CD4-positive, alpha-beta T cell (primary cell): ENCODE measurements at places on chromosomes 7 and 10.

- no peaks in the 10 kb centered on the region for H3K4me1 ChIP-seq
- no peaks in the 10 kb centered on the region for H3K27me3 ChIP-seq
- DNase-seq, result no peak
- no peaks in the 10 kb centered on the region for H3K36me3 ChIP-seq
- H3K4me3 ChIP-seq, result no peak overlapping the region
- H3K27ac ChIP-seq, result no peak overlapping the region
These were observed 54.1 kb downstream of the FAM171A1 start for GRCh38 chr10:15316871-15317464.

- H3K27ac ChIP-seq, result no peak overlapping the region
- no peaks in the 10 kb centered on the region for H3K36me3 ChIP-seq
- H3K4me1 ChIP-seq, result no peaks in the 10 kb centered on the region
- no peaks in the 10 kb centered on the region for H3K27me3 ChIP-seq
- no peak for DNase-seq
These were observed 31.9 kb upstream of the AGBL3 start for GRCh38 chr7:134954197-134955082.

DNA sequence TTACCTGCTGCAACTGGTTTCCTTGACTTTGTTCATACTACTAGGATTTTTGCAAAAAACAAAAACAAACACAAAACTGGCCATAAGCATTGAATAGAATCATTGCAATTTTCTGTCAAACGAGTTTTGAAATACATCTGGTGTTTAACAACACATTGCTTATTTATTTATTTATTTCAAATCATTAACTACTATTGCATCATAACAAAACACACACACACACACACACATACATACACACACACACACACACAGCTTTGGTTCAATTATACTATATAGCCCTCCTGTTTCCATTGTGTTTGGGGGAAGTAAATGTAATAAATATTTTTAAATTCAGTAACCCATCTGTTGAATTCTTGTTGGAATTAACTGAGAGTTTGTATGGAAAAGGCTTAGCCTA, 43.8 kb downstream of the NRG3 start:
- H3K4me3 ChIP-seq, result no peak overlapping the region
- no peaks in the 10 kb centered on the region for H3K36me3 ChIP-seq
- no peaks in the 10 kb centered on the region for H3K4me1 ChIP-seq
- no peaks in the 10 kb centered on the region for H3K27me3 ChIP-seq
- DNase-seq, result no peak

DNA sequence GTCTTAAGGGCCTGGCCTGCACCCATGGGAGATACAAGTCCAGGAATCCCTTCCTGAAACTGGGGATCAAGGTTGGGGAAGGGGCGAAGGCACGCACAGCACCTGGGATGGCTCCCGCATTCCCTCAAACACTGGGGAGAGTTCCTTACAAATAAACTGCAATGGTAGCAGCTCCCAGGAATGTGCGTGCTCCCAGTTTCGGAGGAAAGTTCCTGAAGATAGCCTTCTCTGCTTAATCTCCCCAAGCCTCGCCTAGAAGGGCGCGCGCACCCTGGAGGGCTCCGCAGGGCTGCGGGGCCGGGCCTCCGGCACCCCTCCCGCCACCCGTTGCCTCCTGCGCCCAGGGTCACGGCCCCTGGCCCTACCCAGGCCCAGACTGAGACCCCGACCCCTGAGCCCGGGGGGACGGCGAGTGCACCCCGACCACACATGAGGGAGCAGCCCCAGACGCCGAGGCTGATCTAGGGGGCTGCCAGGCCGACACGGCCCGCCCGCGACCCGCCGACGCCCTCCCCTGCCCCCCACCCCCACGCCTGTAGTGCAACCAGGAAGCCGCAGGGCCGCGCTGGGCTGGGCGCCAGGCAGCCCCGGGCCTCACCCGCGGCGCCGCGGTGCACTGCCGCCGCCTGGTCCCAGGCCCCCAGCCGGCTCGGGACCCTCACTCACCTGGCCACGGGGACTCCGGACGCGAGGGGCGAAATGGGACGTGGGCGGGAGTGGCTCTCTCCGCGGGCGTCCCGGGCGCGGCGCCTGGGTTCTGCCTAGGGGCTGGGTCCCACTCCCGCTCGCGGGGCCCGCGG, 460 bp downstream of the ANXA11 start:
- DNase-seq, result peak; percentile 61
- peak overlapping the region; percentile 86 for H3K4me3 ChIP-seq
- peaks cover 21% of the 10 kb centered on the region for H3K36me3 ChIP-seq
- peaks cover 60% of the 10 kb centered on the region for H3K4me1 ChIP-seq
- no peaks in the 10 kb centered on the region for H3K27me3 ChIP-seq
